Cortex of kidney (tissue), 1 donor: ENCODE measurements at places on chromosomes 5 and 9.

DNA sequence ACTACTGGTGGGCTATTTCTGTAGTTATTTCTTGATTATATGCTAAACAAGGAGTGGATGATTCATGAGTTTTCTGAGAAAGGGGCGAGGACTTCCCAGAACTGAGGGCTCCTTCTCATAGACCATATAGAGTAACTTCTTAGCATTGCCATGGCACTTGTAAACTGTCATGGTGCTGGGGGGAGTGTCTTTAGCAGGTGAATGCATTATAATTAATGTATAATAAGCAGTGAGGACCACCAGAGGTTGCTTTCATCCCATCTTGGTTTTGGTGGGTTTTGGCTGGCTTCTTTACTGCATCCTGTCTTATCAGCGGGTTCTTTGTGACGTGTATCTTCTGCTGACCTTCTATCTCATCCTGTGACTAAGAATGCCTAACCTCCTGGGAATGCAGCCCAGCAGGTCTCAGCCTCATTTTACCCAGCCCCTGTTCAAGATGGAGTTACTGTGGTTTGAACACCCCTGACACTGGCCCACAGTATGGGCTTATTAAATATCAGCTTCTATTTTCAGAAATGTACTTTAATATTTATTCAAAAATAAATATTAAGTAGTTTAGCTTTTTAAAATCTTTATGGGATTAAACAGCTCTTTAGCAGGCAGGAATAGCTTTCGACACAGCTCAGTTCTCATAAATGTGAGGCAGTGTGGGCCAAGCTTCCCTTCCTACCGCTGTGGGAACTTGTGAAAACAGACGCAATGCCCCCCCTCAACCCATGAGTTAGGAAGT is 44.4 kb downstream of the GALNT12 start:
- no peak for DNase-seq

GRCh38 chr5:43315263-43315662 is 2.1 kb upstream of the HMGCS1 start:
- DNase-seq: no peak

- no peak for DNase-seq
Observed at GRCh38 chr5:117800261-117800660, 1188.1 kb downstream of the DTWD2 start.

DNA sequence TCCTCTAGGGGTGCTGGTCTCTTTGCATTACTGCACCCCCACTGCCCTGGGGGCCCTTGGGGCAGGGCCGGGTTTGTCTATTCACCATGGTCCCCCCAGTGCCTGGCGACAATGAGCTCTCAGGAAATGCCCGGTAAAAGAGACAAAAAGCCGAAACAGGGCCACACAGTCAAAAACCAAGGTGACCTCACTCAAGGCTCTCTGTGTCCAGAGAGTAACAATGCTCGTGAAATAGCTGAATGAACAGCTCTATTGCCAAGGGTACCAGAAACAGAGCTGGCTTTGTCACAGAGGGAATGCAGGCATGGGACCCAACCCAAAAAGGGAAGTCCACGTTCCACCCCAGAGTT is 16.0 kb downstream of the SH3PXD2B start:
- no peak for DNase-seq

GRCh38 chr5:32812399-32812798 is 101.3 kb downstream of the NPR3 start:
- DNase-seq: no peak

GRCh38 chr9:93304574-93305496 is 120.9 kb downstream of the WNK2 start:
- no peak for DNase-seq

DNA sequence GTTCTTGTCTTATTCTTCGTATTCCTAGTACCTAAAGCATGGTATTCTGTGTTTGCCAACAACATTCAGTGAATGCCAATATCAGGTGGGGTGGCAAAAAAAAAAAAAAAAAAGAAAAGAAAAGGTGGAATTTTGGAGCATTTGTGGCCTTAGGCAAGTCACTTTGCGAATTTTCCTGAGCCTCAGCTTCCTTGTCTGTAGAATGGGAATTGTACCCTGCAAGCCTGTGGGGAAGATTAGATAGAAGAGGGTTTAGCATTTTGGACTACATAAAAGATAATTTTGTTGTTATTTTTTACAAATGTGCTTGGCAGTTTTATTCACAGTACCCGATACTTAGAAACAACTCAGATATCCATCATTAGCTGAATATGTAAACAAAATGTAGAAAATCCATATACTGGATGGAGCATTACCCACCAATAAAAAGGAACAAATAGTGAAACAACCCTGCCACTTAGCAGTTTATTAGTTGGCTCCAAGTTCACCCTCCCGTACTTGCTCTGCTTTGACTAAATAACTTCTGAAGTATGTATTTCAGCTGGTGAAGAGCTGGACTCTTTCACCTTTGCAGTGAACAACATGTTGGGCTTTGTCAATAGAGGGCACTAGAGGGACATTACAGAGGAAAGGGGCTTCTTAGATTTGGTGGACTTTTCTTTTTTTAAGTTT is 13.6 kb downstream of the UBE2D2 start:
- DNase-seq: no peak

- DNase-seq: no peak
Observed at GRCh38 chr9:4491626-4491975, 1.3 kb downstream of the SLC1A1 start.

DNA sequence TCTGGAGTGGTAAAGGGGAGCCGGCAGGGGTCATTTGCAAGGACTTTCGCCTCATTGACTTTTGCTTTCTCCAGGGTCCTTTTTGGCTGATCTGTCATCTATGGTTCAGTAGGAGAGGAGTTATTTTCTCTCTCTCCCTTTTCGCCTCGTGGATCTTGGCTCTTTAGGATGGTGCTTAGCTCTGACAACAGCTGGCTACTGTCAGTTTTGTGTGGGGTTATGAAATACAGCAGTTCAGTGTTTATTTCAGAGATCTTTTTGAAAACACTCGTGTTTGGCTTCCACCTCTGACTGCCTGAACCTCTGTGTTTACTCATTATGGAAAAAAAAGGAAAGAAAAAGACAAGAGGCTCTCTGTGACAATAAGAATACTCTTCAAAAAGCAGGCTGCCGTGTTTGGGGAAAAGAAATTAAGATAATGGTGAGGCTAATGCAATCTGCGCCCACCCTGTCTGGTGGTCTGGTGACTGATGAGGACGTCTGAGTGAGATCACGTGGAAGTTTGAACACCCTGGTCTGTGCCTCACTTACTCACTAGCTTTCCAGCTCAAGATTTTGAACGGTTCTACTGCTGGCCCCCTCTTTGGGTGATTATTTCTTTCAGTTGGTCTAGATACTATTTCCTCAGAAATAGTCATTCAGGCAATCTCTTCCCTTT is 567.7 kb downstream of the CAAP1 start:
- DNase-seq: no peak

DNA sequence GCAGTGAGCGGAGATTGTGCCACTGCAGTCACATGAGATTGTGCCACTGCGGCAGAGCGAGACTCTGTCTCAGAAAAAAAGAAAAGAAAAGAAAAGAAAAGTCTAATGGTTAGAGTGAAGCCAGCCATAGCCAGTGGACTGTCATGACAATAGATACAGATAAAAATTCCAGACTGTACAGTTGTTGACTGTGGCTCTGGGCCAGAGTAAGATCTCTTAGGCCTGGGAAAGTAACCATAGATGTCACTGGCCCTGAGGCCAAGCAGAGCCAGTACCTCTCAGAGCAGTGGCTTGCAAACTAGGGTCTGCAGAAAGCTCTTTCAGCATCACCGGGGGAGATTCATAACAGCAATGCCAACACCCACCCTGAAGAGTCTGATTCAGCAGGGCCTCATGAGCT is 44.1 kb upstream of the SUB1 start:
- DNase-seq: no peak

DNA sequence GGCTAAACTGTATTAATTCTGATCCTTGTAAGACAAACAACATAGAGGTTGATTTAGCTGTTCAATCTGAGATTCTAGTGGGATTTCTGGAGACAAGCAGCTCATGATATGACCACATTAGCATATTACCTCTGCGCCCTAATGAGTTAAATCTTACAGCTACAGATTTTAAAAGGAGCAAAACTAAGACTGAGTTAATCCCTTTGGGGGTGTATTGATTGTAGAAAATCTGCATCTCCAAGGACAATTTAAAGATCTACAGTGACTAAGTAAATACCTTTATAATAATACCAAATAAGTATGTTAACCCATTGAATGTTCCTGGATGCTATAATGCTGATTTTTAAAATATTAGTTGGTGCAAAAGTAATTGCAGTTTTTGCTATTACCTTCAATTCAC is 33.2 kb downstream of the ADAMTSL1 start:
- no peak for DNase-seq

DNA sequence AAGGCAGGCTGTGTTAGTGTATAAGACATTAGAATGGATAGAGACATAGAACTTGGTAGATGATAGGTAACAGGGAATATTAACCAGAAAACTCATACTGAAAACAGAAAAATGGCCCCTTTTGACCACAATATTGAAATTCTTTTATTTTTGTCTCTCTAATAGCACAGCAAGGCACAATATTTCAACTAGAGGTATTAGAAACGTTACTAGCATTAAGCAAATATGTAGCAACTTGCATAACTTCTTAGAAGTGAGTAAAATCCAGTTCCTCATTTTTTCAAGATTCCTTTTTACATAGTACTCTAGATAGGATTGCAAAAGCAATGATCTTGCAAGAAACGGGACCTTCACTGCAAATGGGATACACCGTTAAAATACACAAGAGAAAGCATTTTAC is 102.7 kb upstream of the VCAN start:
- DNase-seq: no peak

GRCh38 chr5:152102057-152102456 is 177.4 kb upstream of the GLRA1 start:
- DNase-seq: no peak
